ENCODE measurements at places on chromosomes 6 and 20. TPM values are rescaled to one million over a fixed set of nuclear protein-coding genes. Genes with fewer than 3 reads are reported as not detected.

DNA sequence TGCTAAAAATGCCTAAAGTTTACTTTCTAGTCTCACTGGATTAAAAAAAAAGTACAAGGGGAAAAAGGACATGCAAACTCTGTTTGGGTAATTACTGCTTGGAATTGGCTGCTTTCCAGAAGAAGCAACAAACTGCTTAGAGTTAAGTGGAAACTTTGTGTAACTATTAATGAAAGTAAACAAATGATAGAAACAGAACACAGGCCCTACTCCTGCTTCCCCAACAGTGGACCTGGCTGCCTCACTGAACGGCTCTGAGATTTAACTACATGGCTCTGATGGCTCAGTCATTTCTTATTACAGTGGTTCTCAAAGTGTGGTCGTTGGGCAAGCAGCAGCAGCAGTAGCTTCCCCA, 108.5 kb downstream of the MAN1A1 start:
- peak; percentile 8 for DNase-seq

GNRH2 gene
- total RNA-seq = 0.64 TPM

FOXS1 gene
- not detected for total RNA-seq

GTSF1L gene
- total RNA-seq = 0.97 TPM
